ENCODE measurements at places on chromosomes 7 and 10. TPM values are rescaled to one million over a fixed set of nuclear protein-coding genes. Genes with fewer than 3 reads are reported as not detected.

DRGX gene
- total RNA-seq = 0.22 TPM

COL28A1 gene
- 2.9 TPM for total RNA-seq

CCDC71L gene
- total RNA-seq = 22.1 TPM

ZNF511 gene
- 42.7 TPM for total RNA-seq

RTKN2 gene
- total RNA-seq = 1.8 TPM

GTF2IRD1 gene
- 12.7 TPM for total RNA-seq

TMEM176A gene
- 178 TPM for total RNA-seq

HABP2 gene
- not detected for total RNA-seq

PALD1 gene
- 1.9 TPM for total RNA-seq

FOXP2 gene
- total RNA-seq = 14.9 TPM

EFCAB10 gene
- not detected for total RNA-seq

GATA3 gene
- 0.55 TPM for total RNA-seq

KCNK18 gene
- total RNA-seq = not detected

ADCYAP1R1 gene
- total RNA-seq = 0.26 TPM

GALNT17 gene
- 17.3 TPM for total RNA-seq

IQUB gene
- not detected for total RNA-seq

SEMA3A gene
- total RNA-seq = 76.7 TPM

CUX1 gene
- 85.2 TPM for total RNA-seq

LANCL2 gene
- 15.3 TPM for total RNA-seq

UCN3 gene
- total RNA-seq = 5.9 TPM

C1QL3 gene
- total RNA-seq = 0.16 TPM

TRIM50 gene
- not detected for total RNA-seq

DUSP5 gene
- 21.5 TPM for total RNA-seq

FFAR4 gene
- total RNA-seq = 36.3 TPM

ZYX gene
- total RNA-seq = 49.0 TPM

APBB1IP gene
- 8.1 TPM for total RNA-seq

CPN1 gene
- not detected for total RNA-seq

SPAM1 gene
- not detected for total RNA-seq

PRKAR2B gene
- 20.8 TPM for total RNA-seq

ADCY1 gene
- total RNA-seq = 0.94 TPM

SRRM3 gene
- 0.43 TPM for total RNA-seq

CHRM2 gene
- 1.4 TPM for total RNA-seq

SLIT1 gene
- total RNA-seq = 1.1 TPM

SMKR1 gene
- not detected for total RNA-seq

SUN3 gene
- not detected for total RNA-seq

CNTNAP2 gene
- total RNA-seq = 4.2 TPM

ANXA8 gene
- total RNA-seq = not detected

DLX5 gene
- 0.89 TPM for total RNA-seq
